Urinary bladder (tissue), 4 donors: ENCODE measurements at places on chromosomes 3 and 15. TPM values are rescaled to one million over a fixed set of nuclear protein-coding genes. Genes with fewer than 3 reads are reported as not detected.

DNA sequence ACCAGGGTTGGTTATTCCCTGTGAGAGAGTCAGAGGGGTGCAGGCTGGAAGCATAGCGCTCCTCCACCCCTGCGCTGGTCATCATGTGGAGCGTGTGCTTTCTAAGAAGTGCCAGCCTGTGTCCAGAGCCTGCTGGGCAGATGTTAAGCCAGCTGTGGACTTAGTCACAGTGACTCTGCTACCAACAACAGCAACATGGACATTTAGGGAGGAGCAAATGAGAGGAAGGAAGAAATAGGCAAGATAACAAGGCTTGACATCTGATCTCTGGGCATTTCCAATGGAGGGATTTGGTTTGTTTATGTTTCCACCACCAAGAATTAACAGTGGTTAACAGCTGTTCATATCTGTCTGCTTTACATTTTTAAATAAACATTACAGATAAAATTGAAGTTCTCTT is 36.4 kb upstream of the MYZAP start:
- DNase-seq: no peak

The APPL1 gene
- 107 TPM for total RNA-seq

GRCh38 chr3:62809369-62809768 is 65.8 kb downstream of the CADPS start:
- no peak for DNase-seq

GRCh38 chr15:32643907-32644445 is 2.5 kb downstream of the SCG5 start:
- DNase-seq: no peak

DNA sequence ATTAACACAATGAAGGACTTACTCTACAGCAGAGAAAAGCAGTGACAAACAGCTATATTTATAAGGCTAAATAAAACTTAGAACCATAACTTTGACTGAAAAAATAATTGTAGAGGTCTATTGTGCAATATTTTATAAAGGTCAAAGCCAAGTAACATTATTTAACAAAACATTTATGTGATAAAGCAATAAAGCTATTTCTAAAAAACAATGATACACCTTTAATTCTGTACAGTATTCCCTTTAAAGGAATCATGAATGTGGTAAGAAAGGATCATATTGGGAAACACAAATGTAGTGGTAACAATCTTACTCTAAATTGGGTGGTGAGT is 236.4 kb downstream of the ISL2 start:
- DNase-seq: no peak

DNA sequence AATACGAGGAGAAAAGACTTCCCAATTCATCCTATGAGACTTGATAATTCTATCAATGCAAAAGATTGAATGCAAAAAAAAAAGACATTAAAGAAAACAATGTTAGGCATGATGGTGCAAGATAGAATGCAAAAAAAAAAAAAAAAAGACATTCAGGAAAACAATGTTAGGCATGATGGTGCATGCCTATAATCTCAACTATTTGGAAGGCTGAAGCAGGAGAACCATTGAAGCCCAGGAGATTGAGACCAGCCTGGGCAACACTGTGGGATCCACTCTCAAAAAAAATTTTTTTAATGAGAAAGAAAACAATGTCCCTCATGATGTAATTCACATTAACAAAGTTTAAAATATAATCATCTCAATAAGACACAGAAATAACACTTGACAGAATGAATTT is 75.9 kb downstream of the MYO9A start:
- no peak for DNase-seq

The GRAMD2A gene
- total RNA-seq: 0.74 TPM

GRCh38 chr3:53837331-53837730 is 8.9 kb downstream of the CHDH start:
- DNase-seq: no peak

- no peak for DNase-seq
Observed at GRCh38 chr3:47635536-47635935, 56.9 kb upstream of the CSPG5 start.

- DNase-seq: no peak
Observed at GRCh38 chr3:58697561-58697960, 31.0 kb upstream of the FAM3D start.
